ENCODE measurements at places on chromosomes 1 and 21. TPM values are rescaled to one million over a fixed set of nuclear protein-coding genes. Genes with fewer than 3 reads are reported as not detected.
A peak's percentile ranks its signal among the peaks of the same experiment; 100 is the strongest.

DEGS1 gene
- 107 TPM for polyA plus RNA-seq

TLCD4 gene
- polyA plus RNA-seq = 0.11 TPM

SMCP gene
- polyA plus RNA-seq = not detected

S100A2 gene
- polyA plus RNA-seq = 3.9 TPM

PPIAL4G gene
- polyA plus RNA-seq = not detected

LCE1C gene
- polyA plus RNA-seq = not detected

- DNase-seq = no peak
Measured at GRCh38 chr21:46493828-46494227, 35.1 kb downstream of the DIP2A start.

- DNase-seq = no peak
Measured at GRCh38 chr1:89771991-89772560, 48.8 kb upstream of the LRRC8D start.

DNA sequence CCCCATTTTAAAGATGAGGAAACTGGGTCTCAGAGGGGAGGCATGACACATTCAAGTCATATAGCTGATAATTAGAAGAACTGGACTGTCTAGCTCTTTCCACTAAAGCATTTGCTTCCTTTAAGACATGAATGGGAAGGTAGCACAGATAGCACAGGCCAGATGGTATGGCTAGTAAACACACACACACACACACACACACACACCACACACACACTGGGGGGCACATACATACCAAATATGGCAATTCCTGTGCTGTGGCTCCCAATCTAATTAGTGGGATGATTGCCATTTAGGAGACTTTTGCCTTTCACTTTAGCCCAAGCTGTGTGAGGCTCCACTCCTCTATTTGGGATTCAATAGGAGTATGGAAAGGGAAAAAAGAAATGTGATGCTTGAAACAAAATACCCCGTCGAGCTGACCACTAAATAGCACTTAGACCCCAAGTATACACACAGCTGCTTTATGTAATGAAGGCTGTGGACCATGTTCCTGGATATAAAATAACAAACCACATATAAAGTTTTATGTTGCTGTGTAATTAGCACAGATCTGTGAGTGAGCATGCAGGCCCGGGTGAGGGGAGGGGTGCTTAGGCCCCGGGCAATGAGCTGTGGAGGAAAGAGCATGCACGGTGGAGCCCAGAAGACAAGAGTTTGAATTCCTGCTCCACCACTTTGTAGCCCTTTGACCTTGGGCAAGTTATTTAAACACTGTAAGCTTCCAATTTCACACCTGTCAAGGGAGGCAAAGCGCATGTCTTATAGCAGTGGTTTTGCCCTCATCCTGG is 6.8 kb upstream of the TRABD2B start:
- DNase-seq = no peak

DNA sequence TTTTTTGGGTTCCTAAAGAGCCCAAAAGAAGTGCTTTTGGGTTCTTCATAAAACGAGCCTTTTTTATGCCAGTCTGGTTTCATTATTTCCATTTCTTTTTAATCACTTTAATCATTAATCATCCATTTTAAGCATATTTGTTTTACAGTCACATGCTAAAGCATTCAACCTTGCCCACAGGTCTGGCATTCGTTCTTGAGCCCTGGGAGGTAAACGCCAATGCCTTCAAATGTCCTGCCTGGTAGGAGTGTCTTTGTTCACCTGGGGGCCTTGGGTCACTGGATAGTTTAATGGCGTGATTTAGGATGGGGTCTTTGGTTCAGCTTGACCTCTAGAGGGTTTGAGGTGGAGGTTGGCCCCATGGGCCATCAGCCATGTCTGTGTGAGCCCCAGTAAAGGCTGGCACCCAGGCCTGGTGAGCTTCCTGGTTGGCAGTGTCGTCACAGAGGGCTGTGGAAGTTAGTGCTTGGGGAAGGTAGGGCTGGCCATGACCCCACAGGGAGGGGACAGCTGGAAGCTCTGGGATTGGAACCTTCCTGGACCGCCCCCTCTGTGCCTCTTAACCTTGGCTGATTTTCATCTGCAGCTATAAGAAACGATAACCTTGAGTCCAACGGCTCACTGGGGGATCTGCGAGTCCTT is 20.2 kb downstream of the C1orf174 start:
- DNase-seq = no peak

- no peak for DNase-seq
Measured at GRCh38 chr1:100428160-100428559, 75.9 kb downstream of the CDC14A start.

- no peak for DNase-seq
Measured at GRCh38 chr1:58966103-58966916, 182.5 kb upstream of the JUN start.

DNA sequence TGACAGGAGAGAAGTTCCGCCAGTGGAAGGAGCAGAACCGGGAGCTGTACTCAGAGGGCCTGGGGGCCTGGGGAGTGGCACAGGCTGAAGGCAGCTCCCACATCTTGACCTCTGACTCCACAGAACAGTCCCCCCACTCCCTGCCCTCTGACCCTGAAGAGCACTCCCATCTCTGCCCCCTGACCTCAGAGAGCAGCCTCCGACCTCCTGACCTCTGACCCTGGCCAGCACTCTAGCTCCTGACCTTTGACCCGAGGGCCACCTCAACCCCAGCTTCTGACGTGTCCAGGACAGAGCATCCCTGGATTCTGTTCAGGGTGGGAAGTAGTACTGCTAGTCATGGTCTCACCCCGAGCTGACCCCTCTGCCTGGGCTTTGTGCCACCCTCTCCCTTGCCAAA is 1.1 kb upstream of the CATSPER4 start:
- DNase-seq = no peak

DNA sequence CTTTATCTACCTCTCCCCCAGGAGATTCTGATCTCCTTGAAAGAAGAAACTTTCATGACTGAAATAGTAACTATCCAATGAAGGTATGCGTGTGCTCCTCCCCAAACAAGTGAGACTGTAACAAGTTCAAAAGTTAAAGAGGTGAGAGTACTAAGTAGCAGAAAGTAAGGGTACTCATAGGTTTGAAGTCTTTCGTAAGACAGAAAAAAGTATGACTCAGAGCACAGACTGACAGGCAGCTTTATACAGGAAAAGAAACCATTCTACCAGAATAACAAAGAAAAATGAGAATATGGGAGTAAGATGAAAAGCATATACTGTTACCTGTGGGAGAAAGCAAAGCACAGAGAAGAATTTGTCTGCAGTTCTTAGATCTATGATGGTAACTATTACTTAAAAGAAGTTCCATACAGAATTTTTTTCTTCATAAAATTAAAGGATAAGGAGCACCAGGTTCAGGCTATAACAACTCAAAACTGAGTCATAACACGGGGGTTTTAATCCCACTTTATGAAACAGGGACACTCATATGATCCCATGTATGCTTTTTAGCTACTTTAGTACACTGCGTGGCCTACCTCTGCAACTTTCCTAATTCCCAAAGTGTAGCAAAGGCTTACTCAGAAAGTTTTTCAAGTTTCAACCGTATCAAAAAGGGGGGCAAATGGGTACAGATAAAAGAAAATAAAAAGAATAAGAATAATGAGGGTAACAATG is 52.0 kb downstream of the FOXJ3 start:
- DNase-seq = peak; percentile 45

GRCh38 chr1:85838238-85838637 is 130.0 kb upstream of the ZNHIT6 start:
- DNase-seq = no peak

- DNase-seq = no peak
Measured at GRCh38 chr21:31988492-31989290, 115.9 kb downstream of the HUNK start.

- no peak for DNase-seq
Measured at GRCh38 chr1:160706526-160707235, 4.9 kb downstream of the CD48 start.

DNA sequence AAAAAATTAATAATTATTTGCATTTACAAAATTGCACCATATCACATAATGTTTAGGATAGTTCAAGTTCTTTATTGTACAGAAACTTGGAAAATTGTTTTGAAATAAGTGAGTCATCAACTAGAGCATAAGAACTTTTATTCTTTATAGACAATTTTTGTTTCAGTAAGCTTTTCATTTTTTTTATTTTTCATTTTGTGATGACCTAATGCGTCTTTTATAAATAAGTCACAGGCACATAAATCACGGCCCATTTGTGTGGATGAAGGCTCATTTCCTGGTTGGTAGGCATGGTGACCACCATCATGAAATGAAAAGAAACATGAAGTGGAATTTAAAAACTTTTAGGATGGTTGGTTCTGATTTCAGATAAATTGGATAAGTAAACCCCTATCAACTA is 39.3 kb downstream of the SPAG17 start:
- DNase-seq = no peak

GRCh38 chr21:32340863-32341848 is 42.5 kb downstream of the MRAP start:
- DNase-seq = no peak

DNA sequence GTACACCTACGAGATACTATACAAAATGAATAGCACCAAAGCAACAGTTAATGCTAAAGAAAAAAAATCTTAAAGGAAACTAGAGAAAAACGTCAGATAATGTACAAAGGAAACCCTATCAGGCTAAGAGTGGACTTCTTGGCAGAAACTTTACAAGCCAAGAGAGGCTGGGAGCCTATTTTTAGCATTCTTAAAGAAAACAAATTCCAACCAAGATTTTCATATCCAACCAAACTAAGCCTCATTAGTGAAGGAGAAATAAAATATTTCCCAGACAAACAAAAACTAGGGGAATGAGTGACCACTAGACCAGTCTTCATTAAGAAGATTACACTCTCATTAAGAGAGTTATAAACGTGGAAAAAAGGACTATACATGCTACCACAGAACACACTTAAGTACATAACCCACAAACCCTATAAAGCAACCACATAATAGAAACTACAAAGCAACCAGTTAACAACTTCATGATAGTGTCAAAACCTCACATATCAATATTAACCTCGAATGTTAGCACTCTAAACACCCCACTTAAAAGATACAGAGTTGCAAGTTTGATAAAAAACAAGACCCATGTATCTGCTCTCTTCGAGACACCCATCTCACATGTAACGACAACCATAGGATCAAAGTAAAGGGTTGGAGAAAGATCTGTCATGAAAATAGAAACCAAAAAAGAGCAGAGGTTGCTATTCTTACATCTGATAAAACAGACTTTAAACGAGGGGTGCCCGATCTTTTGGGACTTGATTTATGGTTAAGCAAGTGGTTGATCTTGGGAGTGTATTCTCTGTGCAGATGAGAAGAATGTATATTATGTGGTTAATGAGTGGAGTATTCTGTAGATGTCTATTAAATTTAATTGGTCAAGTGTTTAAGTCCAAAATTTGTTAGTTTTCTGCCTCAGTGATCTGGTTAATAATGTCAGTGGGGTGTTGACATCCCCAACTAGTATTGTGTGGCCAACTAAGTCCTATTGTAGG is 1301.4 kb downstream of the PLA2G4A start:
- no peak for DNase-seq

- DNase-seq = no peak
Measured at GRCh38 chr1:93702111-93702827, 20.6 kb upstream of the BCAR3 start.

All from endothelial cell of umbilical vein (primary cell).